Sciatic nerve (tissue), 2 donors: ENCODE measurements at places on chromosomes 13 and 19. TPM values are rescaled to one million over a fixed set of nuclear protein-coding genes. Genes with fewer than 3 reads are reported as not detected.

DNA sequence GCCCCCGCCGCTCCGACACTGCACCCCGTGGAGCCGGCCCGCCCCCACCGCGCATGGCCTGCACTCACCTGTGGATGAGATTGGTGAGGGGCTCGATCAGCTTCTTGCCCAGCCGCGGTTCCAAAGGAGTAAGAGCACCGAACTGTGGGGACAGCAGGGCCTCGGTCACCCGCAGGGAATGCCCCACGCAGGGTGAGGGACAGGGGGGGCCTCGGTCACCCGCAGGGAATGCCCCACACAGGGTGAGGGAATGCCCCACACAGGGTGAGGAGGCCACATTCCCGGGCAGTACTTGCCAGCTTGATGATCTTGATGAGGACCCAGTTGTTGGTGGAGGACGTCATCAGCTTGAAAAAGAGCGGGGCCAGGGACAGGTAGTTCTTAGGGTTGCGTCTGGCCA, 22.3 kb downstream of the AP3D1 start:
- DNase-seq = no peak

GRCh38 chr19:51448011-51448410, 10.2 kb downstream of the SIGLEC8 start:
- no peak for DNase-seq

- no peak for DNase-seq
Measured at GRCh38 chr19:24081056-24081455, 5.9 kb upstream of the ZNF254 start.

DNA sequence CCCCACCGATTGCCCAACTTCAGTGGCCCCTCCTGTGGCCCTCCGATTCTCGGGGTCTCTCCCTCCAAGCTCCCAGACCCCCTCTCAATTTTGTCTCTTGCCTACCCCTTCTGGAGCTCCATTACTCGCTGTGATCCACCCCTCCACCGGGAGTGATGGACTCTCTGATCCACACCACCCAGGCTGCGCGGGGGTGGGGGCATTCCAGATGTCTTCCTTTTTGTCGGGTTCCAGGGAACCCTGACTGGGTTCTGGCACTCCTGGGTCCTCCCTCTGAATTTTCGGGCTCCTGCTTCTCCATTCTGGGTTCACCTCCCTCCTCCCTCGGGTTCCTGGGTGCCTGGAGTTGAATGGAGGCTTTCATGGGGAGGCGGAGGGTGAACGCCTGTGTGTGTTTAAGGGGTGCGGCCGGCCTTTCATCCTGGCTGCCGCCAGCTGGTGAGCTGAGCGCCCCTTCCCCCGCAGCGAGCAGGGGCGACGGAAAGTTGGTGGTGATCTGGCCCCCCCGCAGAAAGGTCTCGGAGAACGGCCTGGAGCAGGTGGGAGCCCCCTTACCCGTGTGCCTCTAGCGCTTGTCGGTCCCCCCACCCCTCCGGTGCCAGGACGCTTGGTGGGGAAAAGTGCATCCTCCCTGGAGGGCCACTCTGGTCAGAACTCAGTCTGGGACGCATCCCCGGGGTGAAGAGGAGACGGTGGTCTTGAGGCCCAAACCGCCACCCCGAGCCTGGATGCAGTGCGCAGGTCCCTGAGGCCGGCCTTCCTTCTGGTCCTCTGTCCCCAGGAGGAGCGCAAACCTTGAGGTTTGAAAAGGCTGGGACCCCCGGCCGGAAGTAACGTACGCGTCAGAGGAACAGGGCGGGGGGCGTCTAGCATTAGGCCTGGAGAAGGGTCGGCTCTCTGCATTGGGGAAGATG, 1.6 kb downstream of the MISP3 start:
- no peak for DNase-seq

GRCh38 chr13:20477394-20477793, 48.3 kb downstream of the CRYL1 start:
- DNase-seq = no peak

DNA sequence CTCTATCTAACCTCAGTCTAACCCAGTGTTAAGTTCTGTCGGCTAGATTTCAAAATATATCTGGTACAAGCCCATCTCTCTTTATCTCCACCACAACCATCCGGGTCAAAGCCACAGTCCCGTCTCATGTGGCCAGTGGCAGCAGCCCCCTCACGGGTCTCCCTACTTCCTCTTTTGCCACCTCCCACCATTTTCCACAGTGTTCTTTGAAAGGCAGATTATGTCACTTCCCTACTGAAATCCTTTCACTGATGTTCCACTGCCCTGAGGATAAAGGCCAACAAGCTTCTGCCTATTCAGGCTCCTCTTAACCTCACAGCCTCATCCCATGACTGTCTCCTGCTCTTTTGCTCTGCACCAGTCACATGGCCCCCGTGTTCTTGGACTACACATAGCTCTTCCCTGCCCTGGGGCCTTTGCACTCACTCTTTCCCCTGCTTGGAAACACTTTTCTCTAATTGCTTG, 117.2 kb downstream of the UBL3 start:
- no peak for DNase-seq

GRCh38 chr19:37513397-37513796, 6.7 kb downstream of the ZNF793 start:
- DNase-seq = no peak

DNA sequence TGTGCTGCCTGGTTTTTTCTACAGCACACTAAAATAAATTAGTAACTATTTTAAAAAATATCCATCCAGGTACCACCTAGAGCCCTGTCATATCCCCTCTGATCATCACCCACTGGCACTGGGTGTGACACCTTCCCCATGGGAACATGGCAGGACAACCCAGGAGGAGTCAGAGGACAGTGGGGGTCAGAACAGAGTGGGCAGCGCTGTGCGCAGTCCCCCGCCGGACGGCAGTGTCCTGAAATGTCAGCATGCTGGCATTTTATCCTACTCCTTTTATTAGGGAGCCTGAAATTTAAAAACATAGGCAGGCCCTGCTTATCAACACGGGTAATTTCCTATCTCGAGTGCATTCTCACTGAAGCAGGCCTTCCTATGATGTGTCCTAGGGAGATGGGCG, 42.1 kb upstream of the GAS6 start:
- DNase-seq = peak; percentile 37

DNA sequence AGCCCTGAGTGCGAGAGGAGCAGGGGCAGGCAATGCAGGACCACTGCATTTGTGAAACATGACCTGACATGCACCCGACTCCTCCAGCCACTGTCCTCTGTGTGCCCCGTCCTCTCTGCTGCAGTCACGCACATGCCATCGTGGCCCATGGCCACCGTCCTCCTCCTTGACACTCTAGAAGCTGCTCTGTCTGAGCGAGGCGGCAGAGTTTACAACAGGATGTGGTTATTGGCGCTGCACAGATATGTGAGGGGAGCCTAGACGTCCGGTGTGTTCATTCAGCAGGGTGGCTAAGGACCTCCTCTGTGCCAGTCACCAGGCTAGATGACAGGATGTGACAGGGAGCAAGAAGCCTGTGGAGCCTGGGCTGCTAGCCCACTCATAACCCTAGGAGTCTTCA, 277.8 kb downstream of the FOXO1 start:
- no peak for DNase-seq

GRCh38 chr13:93716623-93717022, 490.0 kb downstream of the GPC6 start:
- DNase-seq = no peak

DNA sequence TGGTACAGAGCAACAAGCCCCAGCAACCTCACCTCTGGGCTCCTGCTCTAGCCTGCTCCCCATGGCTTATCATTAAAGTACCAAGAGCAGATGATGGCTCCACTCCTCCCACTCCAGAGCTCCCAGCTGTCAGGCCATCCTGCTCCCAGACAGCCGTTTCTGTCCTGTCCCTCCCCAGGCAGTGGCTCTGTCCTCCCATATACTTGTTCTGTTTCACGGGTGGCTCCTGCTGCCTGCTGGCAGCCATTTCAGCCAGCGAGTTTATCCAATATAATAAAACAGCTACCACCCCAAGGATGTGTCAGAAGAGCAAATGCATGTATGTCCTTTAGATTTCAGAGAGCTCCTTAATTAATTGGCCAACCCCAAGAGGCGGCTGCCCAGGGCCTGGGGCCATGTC, 79.4 kb upstream of the VSTM2B start:
- DNase-seq = no peak

DNA sequence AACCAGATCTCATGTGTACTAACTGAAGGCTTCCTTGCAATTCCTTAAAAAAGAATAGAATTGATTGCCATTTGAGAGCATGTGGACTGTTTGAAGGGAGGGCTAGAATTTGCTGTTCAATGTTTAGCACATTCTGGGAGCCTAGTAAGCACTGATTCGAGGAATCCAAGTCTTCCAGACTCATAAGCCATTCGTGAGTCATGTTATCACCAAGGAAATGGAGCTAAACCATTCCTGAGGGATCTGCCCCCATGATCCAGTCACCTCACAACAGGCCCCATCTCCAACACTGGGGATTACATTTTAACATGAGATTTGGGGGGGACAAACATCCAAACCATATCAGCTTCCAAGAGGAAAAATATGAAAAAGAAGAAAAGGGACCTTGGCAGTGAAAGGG, 276.4 kb downstream of the KCNRG start:
- DNase-seq = no peak

- DNase-seq = peak; percentile 56
Measured at GRCh38 chr13:111217641-111218040, 102.5 kb downstream of the ARHGEF7 start.

GRCh38 chr19:33796164-33796875, at the start of gene KCTD15:
Gene KCTD15 (plus strand): TSS chr19:33796870. CDS start chr19:33800455, 3,585 bp downstream.
- DNase-seq = no peak

- no peak for DNase-seq
Measured at GRCh38 chr19:30854661-30855060, 482.5 kb downstream of the ZNF536 start.

GRCh38 chr19:50992666-50993035, 8.8 kb downstream of the KLK8 start:
- DNase-seq = no peak

- no peak for DNase-seq
Measured at GRCh38 chr13:46372071-46372470, 15.0 kb downstream of the RUBCNL start.

DNA sequence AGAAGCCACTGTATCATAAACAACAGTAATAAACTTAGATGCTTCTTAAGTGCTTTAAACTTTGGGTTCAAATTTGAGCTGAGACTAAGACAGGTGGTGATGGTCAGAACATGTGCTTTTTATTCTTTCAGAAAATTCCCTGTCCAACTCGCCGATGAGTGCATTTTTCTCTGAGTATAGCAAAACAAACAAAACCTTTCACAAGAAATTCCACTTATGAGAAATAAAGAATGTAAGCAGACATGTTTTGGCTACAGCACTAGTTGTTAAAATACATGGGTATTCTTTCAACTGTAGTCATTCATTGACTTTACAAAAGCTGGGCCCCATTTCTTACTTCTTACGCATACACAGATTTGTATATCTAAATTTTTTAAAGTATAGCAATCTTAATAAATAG, 125.6 kb downstream of the SPRY2 start:
- DNase-seq = no peak

GRCh38 chr13:106690779-106691178, 122.8 kb upstream of the ARGLU1 start:
- DNase-seq = no peak

- no peak for DNase-seq
Measured at GRCh38 chr13:103517066-103517767, 451.0 kb upstream of the SLC10A2 start.

DNA sequence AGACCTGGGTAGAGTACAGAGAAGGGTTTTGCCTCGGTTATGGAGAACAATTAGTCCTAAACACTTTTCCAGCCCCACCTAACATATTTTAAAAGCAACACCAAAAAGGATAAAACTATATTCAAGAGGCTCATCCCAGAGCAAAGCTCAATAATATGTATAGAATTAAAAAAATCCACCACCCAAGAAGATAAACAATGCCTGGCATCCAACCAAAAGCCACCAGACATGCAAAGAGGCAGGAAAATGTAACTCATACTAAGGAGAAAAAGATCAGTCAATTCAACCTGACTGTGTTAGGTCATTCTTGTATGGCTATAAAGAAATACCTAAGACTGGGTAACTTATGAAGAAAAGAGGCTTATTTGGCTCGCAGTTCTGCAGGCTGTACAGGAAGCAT, 39.3 kb downstream of the FGF9 start:
- no peak for DNase-seq

- DNase-seq = no peak
Measured at GRCh38 chr13:33918199-33918932, 100.4 kb downstream of the RFC3 start.

DNA sequence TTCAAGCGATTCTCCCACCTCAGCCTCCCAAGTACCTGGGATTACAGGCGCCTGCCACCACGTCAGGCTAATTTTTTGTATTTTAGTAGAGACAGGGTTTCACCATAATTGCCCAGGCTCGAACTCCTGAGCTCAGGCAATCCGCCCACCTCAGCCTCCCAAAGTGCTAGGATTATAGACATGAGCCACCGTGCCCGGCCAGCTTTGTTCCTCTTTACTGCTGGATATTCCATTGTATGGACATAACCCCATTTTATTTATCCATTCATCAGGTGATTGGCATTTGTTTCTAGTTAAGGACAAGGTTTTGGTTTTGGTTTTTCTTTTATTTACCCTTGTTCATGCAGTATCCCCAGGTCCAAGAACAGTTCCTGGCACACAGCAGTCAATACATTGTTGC, 4.1 kb upstream of the RPS9 start:
- DNase-seq = no peak

DNA sequence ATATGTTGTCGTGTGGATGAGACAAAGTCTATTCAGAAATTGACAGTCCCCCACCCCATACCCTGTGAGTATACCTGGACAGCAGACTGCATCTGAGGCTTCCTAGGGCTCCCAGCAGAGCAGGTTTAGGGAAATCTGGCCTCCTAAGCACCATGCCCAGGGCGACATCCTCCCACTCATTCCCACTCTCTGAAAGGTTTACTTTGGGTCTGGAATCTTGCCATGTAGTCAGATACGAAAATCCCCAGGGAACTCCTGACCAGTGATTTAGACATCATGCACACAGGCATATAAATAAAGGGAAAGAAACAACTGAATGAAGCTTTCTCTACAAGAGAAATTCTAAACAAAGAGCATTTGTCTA, 717 bp upstream of the NALCN start:
- no peak for DNase-seq

The ZNF610 gene
- total RNA-seq = 5.5 TPM

The ZNF154 gene
- 1.8 TPM for total RNA-seq

The CYP4F8 gene
- total RNA-seq = not detected

The DYRK1B gene
- total RNA-seq = 18.3 TPM

The ZIC2 gene
- total RNA-seq = not detected

The C19orf85 gene
- not detected for total RNA-seq

The NLRP9 gene
- not detected for total RNA-seq

The CLIP3 gene
- 72.8 TPM for total RNA-seq

The ZNF468 gene
- total RNA-seq = 12.8 TPM

The RDH8 gene
- not detected for total RNA-seq

The GPR18 gene
- not detected for total RNA-seq

The NXNL1 gene
- not detected for total RNA-seq

The ERFL gene
- total RNA-seq = 0.27 TPM

The ZNF541 gene
- 0.71 TPM for total RNA-seq

The ERICH6B gene
- not detected for total RNA-seq

The ZNF91 gene
- total RNA-seq = 91.2 TPM

The APOC4 gene
- not detected for total RNA-seq

The ZNF837 gene
- total RNA-seq = 2.0 TPM
